ENCODE measurements at places on chromosomes 11 and 22. TPM values are rescaled to one million over a fixed set of nuclear protein-coding genes. Genes with fewer than 3 reads are reported as not detected.

BTBD18 gene
- total RNA-seq, result not detected

OR8D1 gene
- not detected for total RNA-seq

SNX19 gene
- total RNA-seq, result 43.3 TPM

SCGB1C1 gene
- total RNA-seq, result not detected

MUC5AC gene
- total RNA-seq, result not detected

GAB4 gene
- not detected for total RNA-seq

RIMBP3C gene
- total RNA-seq, result not detected

FIBIN gene
- 0.11 TPM for total RNA-seq

GRM5 gene
- not detected for total RNA-seq

ARHGAP42 gene
- total RNA-seq, result 6.9 TPM

PUS3 gene
- 20.2 TPM for total RNA-seq

MN1 gene
- 13.2 TPM for total RNA-seq

CD3D gene
- 0.51 TPM for total RNA-seq

- no peak for DNase-seq
These were observed 14.4 kb upstream of the DEPDC7 start for GRCh38 chr11:33001281-33001680.

GRCh38 chr22:17949642-17950473, 74.5 kb downstream of the MICAL3 start:
- DNase-seq, result peak; percentile 46

GRCh38 chr22:47384977-47385376, 622.5 kb downstream of the TBC1D22A start:
- DNase-seq, result no peak

- DNase-seq, result peak; percentile 66
These were observed 10.2 kb upstream of the PDE2A start for GRCh38 chr11:72684236-72684912.

- peak; percentile 87 for DNase-seq
These were observed 638 bp downstream of the PARVA start for GRCh38 chr11:12377824-12378593.

- no peak for DNase-seq
These were observed 23.2 kb upstream of the PDGFB start for GRCh38 chr22:39267974-39268373.

DNA sequence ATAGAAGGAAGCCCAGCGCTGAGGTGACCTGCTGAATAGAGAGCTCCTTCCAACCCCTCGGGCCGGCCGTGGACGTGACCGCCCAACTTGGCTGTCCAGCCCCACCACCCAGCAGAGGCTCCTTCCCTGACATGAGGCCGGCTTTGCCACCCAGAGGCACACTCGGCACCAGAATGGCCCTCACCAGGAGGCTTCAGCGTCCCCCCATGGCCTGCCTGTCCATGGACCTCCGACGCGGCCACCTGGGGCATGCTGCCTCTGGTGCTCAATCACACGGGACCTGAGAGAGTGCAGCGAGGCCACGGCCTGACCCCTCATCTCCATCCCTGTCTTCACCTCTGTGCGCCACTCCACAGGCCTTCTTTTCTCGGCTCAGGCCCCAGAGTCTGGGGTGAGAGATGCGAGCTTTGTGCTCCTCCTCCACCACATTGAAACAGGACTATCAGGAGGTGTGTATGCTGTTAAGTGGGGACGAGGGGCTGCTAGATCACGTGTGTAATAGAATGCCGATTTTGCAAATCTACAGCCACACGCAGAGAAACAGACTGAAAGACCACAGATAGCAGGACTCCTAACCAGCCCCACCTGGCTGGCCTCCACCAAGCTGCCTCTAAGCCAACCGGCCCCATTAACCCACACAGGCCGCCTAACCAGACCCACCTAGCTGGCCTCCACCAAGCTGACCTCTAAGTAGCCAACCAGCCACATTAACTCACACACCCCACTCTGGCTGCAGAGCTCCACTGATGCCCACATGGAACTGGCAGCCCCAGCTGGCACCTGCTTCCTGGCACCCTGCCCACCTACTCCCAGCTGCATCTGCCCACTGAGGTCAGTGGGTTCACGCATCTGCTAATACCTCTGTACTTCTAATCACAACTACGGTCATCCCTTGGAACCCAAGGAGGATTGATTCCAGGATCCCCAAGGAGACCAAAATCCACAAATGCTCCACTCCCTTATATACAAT, 20.7 kb downstream of the LINC01488 start:
- no peak for DNase-seq

DNA sequence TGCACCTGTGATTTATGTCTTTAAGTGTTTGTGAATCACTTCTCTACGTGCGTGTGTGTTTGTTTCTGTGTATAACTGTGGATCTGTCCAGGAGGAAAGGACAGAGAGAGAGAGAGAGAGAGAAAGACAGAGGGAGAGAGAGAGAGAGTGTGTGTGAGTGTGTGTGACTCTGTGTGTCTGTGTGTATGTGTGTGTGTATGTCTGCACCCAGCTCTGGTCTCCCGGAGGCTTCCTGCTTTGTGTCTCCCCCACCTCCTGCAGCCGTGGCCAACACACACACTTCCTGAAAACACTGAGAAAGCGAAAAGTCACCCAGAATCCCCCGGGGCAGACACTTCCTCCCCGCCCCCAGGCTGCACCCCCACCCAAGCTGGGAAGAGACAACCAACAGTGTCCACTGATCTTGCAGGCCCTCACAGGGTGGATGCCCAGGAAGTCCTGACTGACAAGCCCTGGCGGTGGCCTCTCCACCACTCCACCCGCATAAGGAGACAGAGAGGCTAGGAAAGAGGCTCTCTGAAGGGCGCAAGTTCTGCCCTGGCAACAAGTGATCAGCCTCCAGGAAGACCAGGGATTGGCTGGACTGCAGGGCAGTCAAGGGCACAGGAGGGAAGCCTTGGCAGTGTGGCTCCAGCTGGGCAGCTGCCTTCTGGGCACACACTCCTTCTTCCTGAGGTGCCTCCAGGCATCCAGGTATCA, 30.0 kb downstream of the ARAP1 start:
- peak; percentile 89 for DNase-seq

DNA sequence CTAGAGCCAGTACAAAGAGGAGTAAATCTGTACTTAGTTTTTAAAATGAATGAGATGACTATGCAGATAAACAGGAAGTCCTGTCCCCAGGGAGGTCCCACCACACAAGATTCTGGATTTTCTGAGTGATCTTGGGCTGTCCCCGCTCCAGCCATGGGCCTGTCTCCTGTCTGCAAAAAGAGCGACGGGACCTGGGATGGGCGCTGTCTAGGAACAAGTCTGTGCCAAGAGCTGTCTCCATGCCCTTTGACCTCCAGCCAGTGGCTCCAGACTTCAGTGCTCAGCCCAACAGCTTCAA, 6.0 kb downstream of the CSNK1E start:
- no peak for DNase-seq

DNA sequence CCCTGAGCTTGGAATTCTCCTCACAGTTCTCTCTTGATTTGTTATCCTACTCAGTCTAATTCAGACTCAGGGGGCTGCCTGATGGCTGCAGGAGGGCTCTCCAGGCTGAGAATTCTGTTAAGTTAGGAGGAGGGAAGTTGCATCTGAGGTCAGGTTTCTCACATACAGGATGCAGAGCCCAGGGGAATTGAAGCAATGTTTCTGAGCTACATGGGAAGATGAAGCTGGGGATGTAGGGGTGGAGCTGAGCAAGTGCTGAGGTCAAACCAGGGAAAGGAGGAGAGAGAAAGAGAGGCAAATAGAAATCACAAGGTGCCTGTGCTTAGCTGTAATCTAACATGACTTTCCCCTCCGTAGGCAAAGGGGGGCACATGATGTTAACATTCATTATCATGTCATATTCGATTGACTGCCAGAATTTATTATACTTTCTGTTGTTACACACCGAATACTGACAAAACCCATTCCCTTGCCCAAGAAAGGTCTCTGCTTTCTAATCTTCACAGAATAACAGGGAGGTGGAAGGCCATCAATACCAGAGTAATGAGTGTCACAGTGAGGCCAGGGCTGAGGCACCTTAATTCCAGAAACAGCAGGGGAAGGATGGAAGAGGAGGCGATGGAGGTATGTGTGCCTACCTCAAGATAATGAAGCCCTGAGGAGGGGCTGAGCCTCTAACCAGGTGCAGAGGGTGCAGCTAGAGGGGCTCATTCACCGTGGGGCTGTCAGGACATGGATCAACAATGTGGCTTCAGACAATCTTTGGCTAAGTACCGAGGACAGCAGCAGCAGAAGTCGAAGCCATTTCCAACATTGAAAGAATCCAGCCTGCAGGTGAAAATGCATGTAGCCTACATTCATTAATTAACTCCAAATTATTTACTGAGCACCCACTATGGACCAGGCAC, 205.4 kb upstream of the SNX19 start:
- DNase-seq, result no peak

GRCh38 chr22:26806445-26807175, 149.2 kb downstream of the MIAT start:
- no peak for DNase-seq

GRCh38 chr22:43755452-43755851, 56.7 kb downstream of the EFCAB6 start:
- no peak for DNase-seq

- peak; percentile 72 for DNase-seq
These were observed 101.1 kb upstream of the FAT3 start for GRCh38 chr11:92123540-92123939.

DNA sequence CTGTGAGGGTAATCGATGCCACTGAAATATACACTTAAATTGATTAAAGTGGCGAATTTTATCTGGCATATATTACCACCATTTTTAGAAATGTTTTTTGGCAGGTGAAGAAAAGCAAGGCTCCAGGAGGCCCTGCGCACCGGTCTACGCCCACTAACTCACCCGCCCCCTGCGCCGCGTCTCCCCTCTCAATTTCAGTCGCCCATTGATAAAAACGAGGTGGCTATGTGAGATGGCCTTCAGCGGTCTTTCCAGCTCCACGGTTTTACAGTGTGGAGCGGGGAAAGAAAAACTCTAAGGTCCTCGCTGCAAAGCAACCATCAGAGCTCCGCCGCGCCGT, 602 bp upstream of the AQP11 start:
- DNase-seq, result no peak

DNA sequence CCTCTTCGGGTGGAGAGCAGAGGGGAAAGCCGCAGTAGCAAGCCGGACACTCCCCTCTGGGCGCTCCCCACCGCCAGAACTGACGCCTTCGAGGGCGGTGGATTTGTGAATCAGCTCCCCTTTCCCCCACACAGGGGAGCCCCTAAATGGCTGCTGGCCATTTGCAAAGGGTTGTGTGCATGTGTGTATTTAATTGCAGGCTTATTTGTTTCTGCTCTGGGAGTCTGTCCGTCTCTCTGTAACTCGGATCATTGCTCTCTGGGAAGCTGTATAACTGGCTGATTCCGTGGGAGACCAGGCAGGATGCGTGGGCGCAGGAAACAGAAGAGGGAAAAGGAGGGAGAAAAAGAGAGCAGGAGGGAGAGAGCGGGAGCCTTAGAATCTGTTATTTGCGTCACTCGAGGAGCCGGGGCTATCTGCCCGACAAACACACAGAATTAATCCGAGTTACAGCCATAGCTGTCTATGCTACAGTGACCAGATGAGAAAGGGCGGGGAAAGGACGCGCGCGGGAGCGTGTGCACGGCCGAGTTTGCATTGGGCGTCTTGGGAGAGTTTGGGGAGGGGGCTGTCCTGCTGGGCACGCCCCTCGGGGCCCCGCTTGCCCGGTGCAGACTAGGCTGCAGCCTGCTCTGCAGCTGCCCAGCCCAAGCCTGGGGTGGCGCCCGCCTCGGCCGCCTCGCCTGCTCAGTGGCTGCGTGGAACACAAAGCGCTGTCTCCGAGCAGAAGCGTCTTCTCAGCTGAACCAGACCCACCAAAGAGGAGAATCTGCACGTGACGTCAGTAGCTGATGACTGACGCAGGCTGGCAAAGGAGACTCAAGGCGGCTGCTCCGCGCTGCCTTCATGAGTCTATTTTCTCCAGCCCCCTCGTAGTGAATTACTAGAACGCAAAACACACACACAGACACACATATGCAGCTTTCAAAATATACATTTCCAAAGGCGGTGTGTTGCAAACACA, 105.3 kb upstream of the HSD17B12 start:
- DNase-seq, result peak; percentile 32

DNA sequence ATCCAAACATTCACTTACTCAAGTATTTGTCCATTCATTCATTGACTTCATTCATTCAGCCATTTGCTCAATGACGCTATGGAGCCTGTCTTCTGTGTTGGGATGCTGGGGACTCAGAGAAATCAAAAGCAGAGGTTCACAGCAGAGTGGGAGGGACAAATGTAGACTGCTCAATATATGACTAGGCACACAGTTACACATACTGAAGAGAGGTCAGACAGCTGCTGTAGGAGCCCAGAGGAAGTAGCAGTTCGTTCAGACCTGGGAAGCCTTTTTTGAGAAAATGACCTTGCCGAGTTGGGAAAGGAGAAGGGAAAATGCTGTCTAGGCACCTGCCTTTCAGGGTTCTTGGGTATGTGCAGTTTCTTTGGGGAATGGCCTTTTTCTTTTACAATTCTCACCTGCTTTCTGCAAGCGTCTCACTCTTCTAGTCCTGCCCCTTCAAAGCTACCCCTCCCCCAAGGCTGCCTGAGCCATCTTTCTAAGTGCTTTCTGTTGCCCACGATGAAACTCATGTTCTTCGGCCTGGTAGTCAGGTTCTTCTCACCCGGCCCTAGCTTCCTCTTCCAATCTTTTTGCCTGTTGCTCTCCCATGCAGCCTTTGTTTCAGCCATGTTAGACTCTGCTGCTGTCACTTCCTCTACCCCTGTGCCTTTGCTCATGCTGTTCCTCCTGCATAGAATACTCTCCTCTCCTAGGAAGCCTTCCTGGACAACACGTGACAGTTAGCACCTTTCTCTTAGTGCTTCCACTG, 4.2 kb upstream of the UVRAG start:
- no peak for DNase-seq

DNA sequence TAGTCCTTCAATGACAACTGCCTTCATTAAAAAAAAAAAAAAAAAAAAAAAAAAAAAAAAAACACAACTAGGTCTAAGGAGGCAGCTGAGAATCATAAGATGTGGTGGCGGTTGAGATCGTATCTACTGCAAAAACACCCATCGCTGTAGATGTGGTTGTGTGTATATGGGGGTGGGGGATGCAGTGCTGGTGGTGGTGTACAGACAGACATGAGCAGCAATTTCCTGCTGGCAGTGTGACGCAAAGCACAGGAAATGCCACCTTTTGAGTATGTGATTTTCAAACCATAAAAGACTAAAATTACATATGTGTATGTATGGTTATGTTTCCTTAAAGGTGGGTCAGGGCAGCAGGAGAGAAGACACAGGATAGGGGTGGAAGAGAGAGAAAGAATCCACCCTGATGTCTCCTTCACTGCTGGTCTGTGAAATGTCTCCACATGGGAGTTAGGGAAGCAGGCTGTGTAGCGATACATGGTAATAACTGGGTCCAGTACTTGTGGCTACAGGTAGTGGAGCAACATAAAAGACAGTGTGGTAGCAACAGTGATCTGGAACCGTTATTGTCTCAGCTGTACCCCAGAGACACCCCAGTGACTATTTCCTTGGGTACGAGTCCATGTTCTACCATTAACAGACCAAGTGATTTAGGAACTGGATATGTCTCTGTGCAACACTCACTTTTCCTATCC, 57.9 kb downstream of the SYTL2 start:
- no peak for DNase-seq

GRCh38 chr11:10388101-10388500, 67.0 kb upstream of the AMPD3 start:
- DNase-seq, result no peak
